ENCODE measurements at places on chromosomes 6 and 20. TPM values are rescaled to one million over a fixed set of nuclear protein-coding genes. Genes with fewer than 3 reads are reported as not detected.

The SH3BGRL2 gene
- total RNA-seq = 0.13 TPM

The IL20RA gene
- total RNA-seq = not detected

The RBM12 gene
- 119 TPM for total RNA-seq

The CABLES2 gene
- 17.0 TPM for total RNA-seq

The ID4 gene
- total RNA-seq = not detected

The SNX21 gene
- total RNA-seq = 1.7 TPM

The ETV7 gene
- 4.6 TPM for total RNA-seq

The DDO gene
- total RNA-seq = not detected

The RBPJL gene
- not detected for total RNA-seq

The BICRAL gene
- 18.0 TPM for total RNA-seq

The BHLHE23 gene
- total RNA-seq = not detected

The SLC17A2 gene
- total RNA-seq = not detected

The SAMD5 gene
- not detected for total RNA-seq

The RBBP8NL gene
- not detected for total RNA-seq

The TAGAP gene
- total RNA-seq = 64.5 TPM

The PXMP4 gene
- 17.7 TPM for total RNA-seq

The DACT2 gene
- not detected for total RNA-seq

The NEURL2 gene
- 1.1 TPM for total RNA-seq

The DEFB129 gene
- total RNA-seq = not detected

The POPDC3 gene
- not detected for total RNA-seq

The FILIP1 gene
- total RNA-seq = not detected

The CSNK2B gene
- 250 TPM for total RNA-seq

The RSPO3 gene
- not detected for total RNA-seq

The METTL24 gene
- total RNA-seq = not detected

The FAM217A gene
- not detected for total RNA-seq

The GATA5 gene
- total RNA-seq = not detected

The RAB44 gene
- not detected for total RNA-seq

The TMEM74B gene
- 0.39 TPM for total RNA-seq

The PTPRT gene
- not detected for total RNA-seq

The ABCF1 gene
- total RNA-seq = 72.2 TPM

The ZC3H12D gene
- 6.1 TPM for total RNA-seq

The NTSR1 gene
- total RNA-seq = 0.13 TPM

The CST5 gene
- total RNA-seq = not detected

The RTEL1 gene
- total RNA-seq = 54.3 TPM

The OR2B6 gene
- total RNA-seq = not detected
